ENCODE measurements at places on chromosomes 3 and 15. TPM values are rescaled to one million over a fixed set of nuclear protein-coding genes. Genes with fewer than 3 reads are reported as not detected.

The ZMYND10 gene
- 1.8 TPM for polyA plus RNA-seq

The HGD gene
- not detected for polyA plus RNA-seq

The ITPKA gene
- polyA plus RNA-seq, result 6.4 TPM

The EPHB1 gene
- polyA plus RNA-seq, result 1.7 TPM

The FOXB1 gene
- not detected for polyA plus RNA-seq

The KCNH8 gene
- polyA plus RNA-seq, result 0.19 TPM

DNA sequence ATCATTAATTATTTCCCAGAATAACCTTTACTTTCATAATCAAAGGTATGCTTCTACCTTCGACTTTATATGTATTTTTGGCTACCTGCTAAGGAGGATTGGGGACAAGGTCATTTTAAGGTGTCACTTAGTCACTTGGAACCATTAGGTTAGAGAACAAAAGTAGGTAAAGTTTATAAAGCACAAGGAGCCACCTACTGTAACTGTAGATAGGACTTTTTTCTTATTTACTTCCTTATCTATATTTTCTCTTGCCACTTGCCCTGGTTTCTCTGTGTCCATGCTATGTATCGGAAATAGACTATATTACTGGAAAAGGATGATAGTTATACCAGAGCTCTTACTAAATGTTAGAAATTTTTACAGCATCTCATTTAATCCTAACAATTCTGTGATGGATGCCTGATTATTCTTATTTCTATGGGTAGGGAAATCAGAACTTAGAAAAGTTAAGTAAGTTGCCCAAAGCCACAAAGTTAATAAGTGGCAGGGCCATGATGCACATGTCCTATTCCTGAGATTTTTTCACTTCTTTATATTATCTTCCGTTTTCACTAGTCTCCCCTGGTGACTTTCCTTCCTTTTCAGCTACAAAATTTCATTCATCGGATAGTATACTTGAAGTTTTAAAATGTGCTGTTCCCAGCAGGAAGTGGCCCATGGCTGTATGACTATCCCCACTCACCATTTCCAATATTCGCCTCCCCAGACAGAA lies 132.5 kb downstream of the CMSS1 start:
- peaks cover 78% of the 10 kb centered on the region for H3K27me3 ChIP-seq
- H3K36me3 ChIP-seq, result no peaks in the 10 kb centered on the region
- H3K4me1 ChIP-seq, result no peaks in the 10 kb centered on the region
- no peak overlapping the region for H3K4me3 ChIP-seq

GRCh38 chr3:169813757-169814517 lies 1.2 kb upstream of the LRRC34 start:
- H3K27me3 ChIP-seq, result no peaks in the 10 kb centered on the region
- no peak for DNase-seq
- peaks cover 11% of the 10 kb centered on the region for H3K4me1 ChIP-seq

GRCh38 chr3:13166243-13167063 lies 93.2 kb upstream of the IQSEC1 start:
- no peaks in the 10 kb centered on the region for H3K36me3 ChIP-seq
- H3K4me3 ChIP-seq, result no peak overlapping the region
- H3K27me3 ChIP-seq, result no peaks in the 10 kb centered on the region
- no peaks in the 10 kb centered on the region for H3K4me1 ChIP-seq
- H3K27ac ChIP-seq, result no peak overlapping the region

DNA sequence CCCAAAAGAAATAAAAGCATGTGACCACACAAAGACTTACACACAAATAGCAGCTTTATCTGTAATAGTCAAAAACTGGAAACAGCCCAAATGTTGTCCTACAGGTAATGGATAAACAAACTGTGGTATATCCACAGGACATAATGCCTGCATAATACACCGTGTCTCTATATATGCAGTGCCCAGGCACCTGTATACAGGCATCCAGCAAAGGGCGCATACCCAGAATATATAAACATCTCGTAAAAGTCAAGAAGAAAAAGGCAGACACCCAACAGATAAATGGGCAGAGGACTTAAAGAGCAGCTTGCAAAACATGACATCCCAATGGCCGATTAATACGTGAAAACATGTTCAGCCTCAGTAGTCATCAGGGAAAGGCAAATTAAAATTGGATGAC lies 7.2 kb downstream of the OSBPL10 start:
- H3K36me3 ChIP-seq, result no peaks in the 10 kb centered on the region
- no peak overlapping the region for H3K27ac ChIP-seq
- no peak for DNase-seq
- H3K27me3 ChIP-seq, result peaks cover 13% of the 10 kb centered on the region

GRCh38 chr3:141767066-141767465 lies 3.9 kb downstream of the GRK7 start:
- no peak for DNase-seq
- H3K27me3 ChIP-seq, result no peaks in the 10 kb centered on the region
- no peaks in the 10 kb centered on the region for H3K36me3 ChIP-seq

- no peak overlapping the region for H3K4me3 ChIP-seq
- no peak for DNase-seq
- H3K27ac ChIP-seq, result no peak overlapping the region
- H3K36me3 ChIP-seq, result no peaks in the 10 kb centered on the region
- H3K27me3 ChIP-seq, result no peaks in the 10 kb centered on the region
- H3K4me1 ChIP-seq, result peaks cover 12% of the 10 kb centered on the region
Observed at GRCh38 chr15:51625236-51625635, 2.7 kb upstream of the DMXL2 start.

GRCh38 chr3:101852983-101853840 lies 3.9 kb downstream of the NFKBIZ start:
- DNase-seq, result no peak
- H3K4me1 ChIP-seq, result peaks cover 14% of the 10 kb centered on the region
- H3K27me3 ChIP-seq, result no peaks in the 10 kb centered on the region
- no peak overlapping the region for H3K27ac ChIP-seq
- peaks cover 64% of the 10 kb centered on the region for H3K36me3 ChIP-seq
- no peak overlapping the region for H3K4me3 ChIP-seq

DNA sequence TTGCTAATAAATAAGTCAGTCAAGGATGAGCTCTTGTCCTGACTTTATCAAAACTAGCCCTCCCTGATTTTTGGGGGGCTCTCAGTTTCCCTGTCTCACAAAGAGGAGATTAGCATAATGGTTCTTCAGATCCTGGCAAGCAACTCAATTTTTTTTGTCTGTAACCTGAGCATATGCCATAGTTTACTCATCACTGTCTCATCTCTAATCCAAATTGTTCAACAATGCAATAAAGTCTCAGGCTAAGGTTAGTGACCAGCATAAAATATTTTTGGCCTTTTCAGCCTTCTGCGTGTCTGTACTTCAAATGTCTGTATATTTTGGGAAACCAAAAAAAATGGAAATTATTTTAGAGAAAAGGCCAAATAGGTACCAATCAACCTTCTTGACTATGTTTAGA lies 465.6 kb upstream of the TPRG1 start:
- no peaks in the 10 kb centered on the region for H3K36me3 ChIP-seq
- no peaks in the 10 kb centered on the region for H3K4me1 ChIP-seq
- no peak overlapping the region for H3K27ac ChIP-seq
- DNase-seq, result no peak
- no peaks in the 10 kb centered on the region for H3K27me3 ChIP-seq

GRCh38 chr3:158456114-158456513 lies 114.9 kb upstream of the MLF1 start:
- DNase-seq, result no peak
- H3K4me1 ChIP-seq, result no peaks in the 10 kb centered on the region
- H3K27me3 ChIP-seq, result no peaks in the 10 kb centered on the region
- H3K36me3 ChIP-seq, result no peaks in the 10 kb centered on the region
- H3K27ac ChIP-seq, result no peak overlapping the region

GRCh38 chr3:190056742-190057141 lies 64.0 kb downstream of the P3H2 start:
- no peak for DNase-seq
- no peaks in the 10 kb centered on the region for H3K27me3 ChIP-seq
- H3K36me3 ChIP-seq, result no peaks in the 10 kb centered on the region
- no peak overlapping the region for H3K4me3 ChIP-seq
- H3K27ac ChIP-seq, result no peak overlapping the region

GRCh38 chr15:38509152-38509551 lies 55.2 kb downstream of the FAM98B start:
- H3K36me3 ChIP-seq, result no peaks in the 10 kb centered on the region
- no peaks in the 10 kb centered on the region for H3K27me3 ChIP-seq
- H3K4me1 ChIP-seq, result no peaks in the 10 kb centered on the region
- DNase-seq, result no peak

GRCh38 chr3:24986612-24987011 lies 441.5 kb upstream of the RARB start:
- H3K4me1 ChIP-seq, result peaks cover 10% of the 10 kb centered on the region
- H3K27me3 ChIP-seq, result no peaks in the 10 kb centered on the region
- H3K27ac ChIP-seq, result no peak overlapping the region

DNA sequence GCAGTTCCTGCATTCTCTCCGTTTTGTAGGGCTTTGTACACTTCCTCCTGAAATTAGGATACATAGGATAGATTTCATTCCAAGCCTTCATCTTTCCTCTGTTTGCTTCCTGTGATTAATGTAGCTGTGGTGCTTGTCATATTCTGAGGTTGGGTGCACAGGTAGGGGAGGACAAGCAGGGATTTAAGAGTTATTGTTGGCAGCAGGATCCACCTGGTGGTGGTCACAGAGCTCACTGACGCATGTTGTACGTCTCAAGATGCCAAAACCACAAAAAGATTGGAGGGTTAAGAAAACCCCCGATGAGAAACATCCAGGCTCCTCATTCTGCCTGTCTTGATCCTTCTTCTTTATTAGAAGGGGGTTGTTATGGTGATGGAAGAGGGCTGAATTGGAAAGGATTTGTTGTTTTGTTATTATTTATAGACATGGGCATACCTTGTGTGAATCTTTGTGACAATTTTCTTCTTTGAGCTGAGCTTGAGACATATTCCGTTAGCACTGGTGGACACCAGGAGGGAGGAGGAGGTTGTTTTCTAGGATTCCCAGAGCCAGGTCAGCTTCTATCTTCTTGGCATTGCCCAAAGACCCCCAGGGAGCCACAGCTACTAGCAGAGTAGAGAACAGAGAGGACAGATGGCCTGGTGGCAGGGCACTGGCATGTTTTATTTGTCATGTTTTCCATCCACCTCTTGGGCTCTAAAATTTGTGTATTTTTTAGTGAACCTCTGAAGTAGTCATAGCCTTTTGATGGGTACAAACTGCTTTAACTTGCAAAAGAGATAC lies 57.7 kb upstream of the LARS2 start:
- H3K4me3 ChIP-seq, result no peak overlapping the region
- DNase-seq, result no peak
- no peaks in the 10 kb centered on the region for H3K4me1 ChIP-seq
- no peaks in the 10 kb centered on the region for H3K27me3 ChIP-seq

DNA sequence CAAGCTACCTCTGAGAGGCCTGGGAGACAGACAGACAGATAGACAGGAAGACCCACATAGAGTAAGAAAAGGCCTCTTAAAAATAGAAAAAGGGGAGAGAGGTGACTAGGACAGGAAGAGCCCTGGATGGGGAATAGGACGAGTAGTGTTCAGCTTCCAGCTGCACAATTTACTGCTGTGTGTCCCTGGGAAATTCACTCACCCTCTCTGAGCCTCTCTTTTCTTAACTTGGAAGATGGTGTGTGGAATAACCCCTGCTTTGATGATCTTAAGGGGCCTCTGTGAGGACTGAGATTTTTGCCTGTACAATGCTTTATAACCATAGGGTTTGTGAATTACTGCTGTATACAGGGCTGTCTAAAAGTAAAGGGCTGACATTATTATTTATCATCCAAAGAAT lies 37.5 kb downstream of the FEM1B start:
- H3K4me3 ChIP-seq, result no peak overlapping the region
- no peaks in the 10 kb centered on the region for H3K27me3 ChIP-seq
- H3K4me1 ChIP-seq, result no peaks in the 10 kb centered on the region
- no peaks in the 10 kb centered on the region for H3K36me3 ChIP-seq
- DNase-seq, result no peak
- H3K27ac ChIP-seq, result no peak overlapping the region

- no peak overlapping the region for H3K27ac ChIP-seq
- no peaks in the 10 kb centered on the region for H3K27me3 ChIP-seq
- no peak for DNase-seq
- H3K4me1 ChIP-seq, result no peaks in the 10 kb centered on the region
- H3K36me3 ChIP-seq, result no peaks in the 10 kb centered on the region
- H3K4me3 ChIP-seq, result no peak overlapping the region
Observed at GRCh38 chr3:112448939-112449338, 50.3 kb downstream of the BTLA start.

DNA sequence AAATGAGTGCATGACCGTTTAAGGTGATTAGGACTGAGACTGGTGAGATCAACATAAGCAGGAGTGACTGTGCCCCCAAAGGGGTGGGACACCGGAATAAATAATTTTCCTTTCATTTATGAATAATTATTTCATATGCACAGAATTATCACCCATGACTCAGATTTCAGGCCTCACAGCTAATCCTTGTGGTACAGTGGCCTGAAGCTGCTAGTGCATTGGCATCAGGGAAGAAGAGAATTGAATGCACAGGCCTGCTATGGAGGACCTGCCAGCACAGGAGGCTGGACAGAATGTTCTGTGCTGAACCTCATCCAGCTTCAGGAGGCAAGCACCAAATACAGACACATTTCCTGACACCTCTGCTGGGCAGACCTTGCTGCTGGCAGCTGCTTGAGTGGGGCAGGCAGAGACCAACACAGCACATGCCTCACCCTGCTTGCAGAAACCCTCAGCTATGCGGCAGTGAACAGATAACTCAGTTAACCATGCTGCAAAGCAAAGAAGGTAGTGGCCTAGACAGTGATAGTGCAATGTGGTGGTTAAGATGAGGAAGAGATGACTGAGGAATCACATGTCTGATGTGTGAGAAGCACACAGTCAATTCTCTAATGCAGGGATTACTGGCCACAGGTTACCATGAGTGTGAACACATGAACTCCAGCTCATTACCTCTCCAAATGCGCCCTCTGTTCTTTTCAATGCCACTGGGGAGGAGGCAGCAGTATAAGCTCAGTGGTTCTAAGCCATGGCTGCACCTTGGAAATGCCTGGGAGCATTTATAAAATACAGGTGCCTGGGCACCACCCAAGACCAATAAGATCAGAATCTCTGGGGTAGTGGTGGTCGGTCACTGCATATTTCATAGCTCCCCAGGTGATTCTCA lies 68.1 kb upstream of the SCN5A start:
- DNase-seq, result no peak
- H3K4me1 ChIP-seq, result no peaks in the 10 kb centered on the region
- no peaks in the 10 kb centered on the region for H3K36me3 ChIP-seq

DNA sequence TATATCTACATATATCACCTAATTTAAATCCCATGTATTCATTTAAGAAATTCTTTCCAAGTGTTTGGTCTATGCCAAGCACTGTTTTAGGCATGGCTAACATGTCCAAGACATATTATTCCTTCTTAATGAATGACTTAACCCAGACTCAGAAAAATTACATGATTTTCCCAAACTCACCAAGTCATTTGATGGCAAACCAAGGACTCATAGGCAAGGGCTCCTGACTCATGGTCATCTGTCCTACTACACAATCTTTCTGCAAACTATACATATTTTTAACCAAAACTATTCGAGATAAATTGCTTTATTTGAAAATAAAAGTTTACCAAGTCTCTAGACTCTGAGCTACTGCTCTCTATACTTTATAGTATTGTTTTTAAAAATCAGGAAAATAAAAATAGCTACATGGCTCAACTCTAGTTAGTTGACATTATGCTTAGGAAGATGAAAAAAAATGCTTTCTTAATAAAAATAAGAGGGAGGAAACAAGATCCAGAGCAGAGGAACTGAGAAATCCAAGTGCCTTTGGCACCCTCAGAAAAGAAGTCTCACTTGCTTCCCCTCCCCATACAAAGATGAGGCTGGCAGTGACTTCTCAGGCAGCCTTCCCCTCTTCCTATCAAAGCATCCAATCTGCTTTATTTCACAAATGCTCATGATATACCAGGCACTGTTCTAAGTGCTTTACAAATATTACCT lies 182.2 kb downstream of the RSL24D1 start:
- no peak for DNase-seq
- H3K27ac ChIP-seq, result no peak overlapping the region
- H3K4me1 ChIP-seq, result no peaks in the 10 kb centered on the region
- H3K4me3 ChIP-seq, result no peak overlapping the region
- no peaks in the 10 kb centered on the region for H3K36me3 ChIP-seq
- H3K27me3 ChIP-seq, result no peaks in the 10 kb centered on the region
